ENCODE measurements at places on chromosomes 7 and 10. TPM values are rescaled to one million over a fixed set of nuclear protein-coding genes. Genes with fewer than 3 reads are reported as not detected.

RELN gene
- not detected for total RNA-seq

WDR86 gene
- total RNA-seq: 0.32 TPM

AFAP1L2 gene
- total RNA-seq: 4.8 TPM

NUTM2E gene
- total RNA-seq: 0.11 TPM

RBP4 gene
- total RNA-seq: not detected

TDRD1 gene
- total RNA-seq: not detected

CDC14C gene
- total RNA-seq: not detected

AGMO gene
- total RNA-seq: not detected

NKX2-3 gene
- not detected for total RNA-seq

PTPN20 gene
- not detected for total RNA-seq

MSMB gene
- not detected for total RNA-seq

PLA2G12B gene
- total RNA-seq: not detected

SRPK2 gene
- total RNA-seq: 35.9 TPM

VWA2 gene
- not detected for total RNA-seq

TFR2 gene
- total RNA-seq: 14.5 TPM

PIK3CG gene
- total RNA-seq: 55.6 TPM

ADCYAP1R1 gene
- total RNA-seq: not detected

CRTAC1 gene
- not detected for total RNA-seq

HOXA5 gene
- not detected for total RNA-seq

PCDH15 gene
- not detected for total RNA-seq

RTKN2 gene
- total RNA-seq: 2.6 TPM

ZNF777 gene
- 12.9 TPM for total RNA-seq

LOXL4 gene
- total RNA-seq: not detected

CTAGE8 gene
- total RNA-seq: 2.2 TPM

NYAP1 gene
- total RNA-seq: 0.23 TPM

NT5C3A gene
- total RNA-seq: 44.4 TPM

VSTM2A gene
- not detected for total RNA-seq

TMEM213 gene
- total RNA-seq: not detected

SUGCT gene
- total RNA-seq: 0.44 TPM

APBB1IP gene
- total RNA-seq: 76.0 TPM

AKR1D1 gene
- not detected for total RNA-seq

PNLIPRP2 gene
- not detected for total RNA-seq

SUV39H2 gene
- total RNA-seq: 34.3 TPM

PPP3CB gene
- 38.9 TPM for total RNA-seq

STEAP4 gene
- not detected for total RNA-seq

KCNIP2 gene
- 2.7 TPM for total RNA-seq

GDF10 gene
- total RNA-seq: not detected

LIMK1 gene
- total RNA-seq: 37.6 TPM

STAMBPL1 gene
- 67.6 TPM for total RNA-seq

VAX1 gene
- not detected for total RNA-seq

HOXA2 gene
- not detected for total RNA-seq

CPXM2 gene
- not detected for total RNA-seq

COL1A2 gene
- total RNA-seq: 0.16 TPM

HECTD2 gene
- total RNA-seq: 1.4 TPM

All from activated CD8-positive, alpha-beta T cell treated with anti-CD3 and anti-CD28 coated beads, Interleukin-2, amount 10 ng/mL, durations not matched to agents 7 days and 5 days (primary cell).